ENCODE measurements at places on chromosomes 2 and 18.

- DNase-seq, result no peak
Observed at GRCh38 chr18:49529596-49529995, 32.3 kb upstream of the LIPG start.

DNA sequence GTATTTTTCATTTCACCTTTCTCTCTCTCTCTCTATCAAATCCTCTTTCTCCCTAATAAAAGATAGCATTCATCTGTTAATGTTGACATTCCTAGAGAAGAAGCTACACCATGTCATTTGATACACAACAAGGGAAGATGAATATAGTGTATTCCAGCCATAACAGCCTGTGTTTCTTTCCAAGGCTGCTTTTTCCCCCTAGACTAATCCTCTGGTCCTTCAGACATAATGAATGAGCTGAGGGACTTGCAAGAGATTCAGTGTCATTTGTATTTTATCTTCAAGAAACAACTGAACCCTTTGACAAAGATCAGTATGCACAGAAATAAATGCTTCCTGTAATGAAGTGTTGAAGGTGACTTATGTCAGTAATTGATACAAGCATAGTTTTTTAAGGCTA, 284.0 kb upstream of the NXPH2 start:
- no peak for DNase-seq

- no peak for DNase-seq
Observed at GRCh38 chr2:181589779-181590178, 67.1 kb downstream of the CERKL start.

GRCh38 chr2:232581725-232582124, 31.2 kb downstream of the EIF4E2 start:
- no peak for DNase-seq

GRCh38 chr2:114405247-114406116, 37.0 kb upstream of the DPP10 start:
- DNase-seq, result no peak

DNA sequence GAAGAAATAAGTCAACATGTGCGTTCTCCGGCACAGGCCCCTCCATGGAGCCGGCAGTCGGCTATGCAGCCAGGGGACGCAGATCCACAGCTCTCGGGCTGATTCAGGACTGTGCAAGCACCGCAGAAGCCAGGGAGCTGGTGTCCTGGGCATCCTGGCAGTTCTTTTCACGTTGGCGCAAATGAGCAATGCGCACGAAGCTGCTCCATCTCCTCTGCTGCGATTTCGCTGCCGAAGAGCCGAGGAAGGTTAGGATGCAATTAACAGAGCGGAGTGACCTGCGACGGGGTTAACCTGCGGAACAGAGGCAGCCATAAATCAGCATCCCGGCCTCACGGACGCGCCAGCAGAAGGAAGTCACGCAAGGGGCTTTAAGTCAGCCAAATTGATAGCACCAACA, 107.1 kb upstream of the POU3F3 start:
- no peak for DNase-seq

DNA sequence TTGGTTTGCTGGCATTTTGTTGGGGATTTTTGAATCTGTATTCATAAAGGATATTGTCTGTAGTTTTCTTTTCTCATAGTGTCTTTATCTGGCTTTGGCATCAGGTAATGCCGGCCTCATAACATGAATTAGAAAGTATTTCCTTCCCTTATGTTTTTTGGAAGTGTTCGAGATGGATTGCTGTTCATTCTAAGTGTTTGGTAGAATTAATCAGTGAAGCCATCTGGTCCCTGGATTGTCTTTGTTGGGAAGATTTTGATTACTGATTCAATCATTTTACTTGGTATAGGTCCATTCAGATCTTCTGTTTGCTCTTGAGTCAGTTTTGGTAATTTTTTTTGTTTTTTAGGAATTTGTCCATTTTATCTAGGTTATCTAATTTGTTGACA, 22.3 kb downstream of the KIAA1328 start:
- no peak for DNase-seq

- DNase-seq, result no peak
Observed at GRCh38 chr2:109160714-109161440, 31.9 kb downstream of the SH3RF3 start.

- no peak for DNase-seq
Observed at GRCh38 chr2:26299471-26300101, 46.4 kb upstream of the SELENOI start.

GRCh38 chr2:190811811-190812210, 68.8 kb upstream of the GLS start:
- DNase-seq, result no peak

GRCh38 chr2:40824278-40824677, 372.4 kb upstream of the SLC8A1 start:
- DNase-seq, result no peak

GRCh38 chr2:192228685-192229084, 34.0 kb upstream of the TMEFF2 start:
- DNase-seq, result no peak

DNA sequence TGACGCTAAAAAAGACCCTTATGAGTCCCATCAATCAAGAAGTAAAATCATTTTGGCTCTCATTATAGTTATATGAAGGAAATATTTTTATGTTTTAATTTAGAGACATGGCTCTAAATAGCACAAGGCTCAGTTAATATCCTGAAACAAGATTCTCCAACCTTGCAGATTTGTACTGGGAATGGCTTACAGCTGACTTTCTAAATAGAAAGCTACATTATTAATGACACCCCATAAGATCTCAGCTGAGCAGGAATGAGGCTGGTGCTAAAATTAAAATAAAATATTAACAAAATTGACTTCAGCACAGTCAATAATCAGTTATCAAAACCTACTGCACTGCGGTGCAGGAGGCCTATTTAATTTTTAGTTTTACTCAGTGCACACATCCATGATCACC, 136.9 kb downstream of the SLC39A10 start:
- no peak for DNase-seq

- DNase-seq, result no peak
Observed at GRCh38 chr2:8582191-8582590, 99.7 kb upstream of the ID2 start.

- no peak for DNase-seq
Observed at GRCh38 chr2:120992791-120993555, 257.3 kb downstream of the GLI2 start.

DNA sequence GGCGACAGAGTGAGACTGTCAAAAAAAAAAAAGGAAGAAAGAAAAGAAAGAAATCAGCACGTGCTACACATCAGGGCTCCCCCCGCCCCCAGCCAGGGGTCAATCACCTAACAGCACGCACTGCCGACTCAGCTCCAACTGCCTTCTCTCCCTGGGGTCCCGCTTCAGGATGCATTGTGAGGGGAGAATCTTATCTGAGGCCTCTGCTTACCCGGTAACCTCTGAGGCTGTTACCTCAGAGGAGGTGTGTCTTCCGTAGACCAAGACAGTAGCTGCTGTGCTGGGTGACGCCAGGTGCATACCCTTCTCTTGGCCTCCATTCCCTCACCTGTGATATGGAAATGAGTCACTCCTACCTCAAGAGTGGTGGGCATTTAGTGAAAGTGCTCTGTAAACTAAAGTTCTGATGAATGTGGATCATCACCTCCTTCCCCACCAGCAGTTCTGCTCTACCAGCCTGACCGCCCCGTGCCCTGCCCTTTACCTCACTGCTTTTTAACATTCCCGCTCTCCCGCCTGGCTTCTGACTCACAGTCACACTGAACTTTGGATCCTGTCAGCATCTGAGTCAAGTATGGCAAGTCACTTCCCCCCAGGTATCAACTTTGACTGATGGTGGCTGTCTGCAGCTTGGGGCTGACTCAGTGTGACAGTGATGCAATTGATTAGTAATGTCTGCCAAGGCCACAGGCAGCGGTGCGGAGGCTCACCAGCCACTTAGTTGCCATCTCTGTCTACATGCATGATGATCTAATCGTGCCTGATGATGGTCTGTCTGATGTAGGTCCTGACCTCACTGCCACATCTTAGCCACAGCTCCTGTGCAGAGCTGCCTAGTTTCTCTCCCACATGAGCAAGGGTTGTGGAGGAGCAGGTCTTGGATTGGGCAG, 20.1 kb downstream of the ARID5A start:
- peak; percentile 19 for DNase-seq

GRCh38 chr2:46549166-46549844, 69.9 kb downstream of the TMEM247 start:
- no peak for DNase-seq

DNA sequence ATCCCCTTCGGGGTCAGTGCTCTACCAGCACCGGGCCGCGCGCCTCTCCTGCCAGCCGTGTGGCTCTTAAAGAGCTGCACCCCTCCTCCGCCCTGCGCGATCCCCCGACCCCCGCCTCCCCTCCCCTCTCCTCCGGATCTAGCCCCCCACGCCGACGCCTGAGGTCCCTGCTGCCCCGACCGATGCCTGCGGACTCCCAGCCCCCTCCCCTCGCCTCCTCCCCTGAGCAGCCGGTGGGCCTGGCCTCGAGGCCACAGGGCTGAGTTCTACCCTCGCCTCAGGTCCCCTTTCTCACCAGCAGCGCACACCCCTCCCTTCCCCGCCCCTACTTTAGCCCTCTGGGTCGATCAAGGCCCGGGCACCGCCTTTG, 5.8 kb upstream of the SIX3 start:
- no peak for DNase-seq

DNA sequence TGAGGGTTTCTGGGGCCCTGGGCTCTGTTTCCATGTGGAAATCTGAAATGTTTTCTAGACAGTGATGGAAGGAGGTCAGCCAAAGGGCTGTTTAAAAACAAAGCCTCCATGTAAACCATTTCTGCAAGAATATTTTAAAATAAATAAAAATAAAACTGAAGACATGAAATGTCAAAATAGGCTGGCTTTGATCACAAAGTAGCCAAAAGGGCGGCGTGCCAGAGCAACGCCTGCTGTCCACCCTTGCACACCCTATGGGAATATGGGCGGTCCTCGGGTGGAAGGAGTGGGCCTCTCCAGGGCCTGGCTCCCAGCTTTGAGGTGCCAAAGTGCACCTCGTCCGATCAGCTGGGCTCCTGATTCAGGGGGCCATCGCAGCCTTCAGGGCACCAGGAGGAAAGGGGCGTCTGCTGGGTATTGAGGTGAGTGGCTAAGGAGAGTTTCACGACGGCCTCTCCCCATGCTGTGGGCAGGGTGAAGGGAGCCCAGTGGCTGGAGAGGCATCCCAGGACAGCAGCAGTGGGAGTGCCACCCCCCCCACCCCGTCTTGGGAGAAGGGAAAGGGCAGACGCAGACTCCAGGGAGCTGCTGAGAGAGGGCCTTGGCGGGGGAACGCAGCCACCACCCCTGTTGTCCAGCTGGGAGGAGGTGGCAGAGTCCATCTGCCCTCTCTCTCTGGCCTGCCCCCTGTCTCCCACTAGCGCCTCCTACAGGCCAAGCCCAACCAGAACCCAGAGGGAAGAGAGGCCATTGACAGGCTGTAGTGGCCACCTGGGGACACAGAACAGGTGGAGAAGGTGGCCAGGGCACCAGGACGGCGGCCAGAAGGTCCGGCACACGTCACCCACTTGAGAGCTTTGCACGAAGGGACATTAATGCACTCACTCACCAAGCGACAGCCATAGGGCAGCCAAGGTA, 5.7 kb upstream of the ERFE start:
- no peak for DNase-seq

DNA sequence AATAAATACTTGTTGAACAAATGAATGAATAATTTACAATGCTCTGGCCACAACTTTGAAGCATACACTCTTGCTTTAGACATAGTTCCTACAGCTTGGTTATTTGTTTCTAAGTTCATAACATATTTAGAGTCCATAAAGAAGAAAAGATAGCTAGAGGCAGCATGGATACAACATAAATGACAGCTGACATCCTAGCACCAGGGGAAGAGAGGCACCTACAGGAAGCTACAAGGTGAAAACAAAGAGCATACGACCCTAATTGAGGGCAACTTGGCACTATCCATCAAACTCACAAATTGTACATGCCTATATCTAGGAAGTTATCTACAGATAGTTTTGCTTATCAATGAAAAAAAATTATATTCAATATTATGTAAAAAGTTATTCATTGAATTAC, 88.9 kb downstream of the PLEKHM3 start:
- no peak for DNase-seq

DNA sequence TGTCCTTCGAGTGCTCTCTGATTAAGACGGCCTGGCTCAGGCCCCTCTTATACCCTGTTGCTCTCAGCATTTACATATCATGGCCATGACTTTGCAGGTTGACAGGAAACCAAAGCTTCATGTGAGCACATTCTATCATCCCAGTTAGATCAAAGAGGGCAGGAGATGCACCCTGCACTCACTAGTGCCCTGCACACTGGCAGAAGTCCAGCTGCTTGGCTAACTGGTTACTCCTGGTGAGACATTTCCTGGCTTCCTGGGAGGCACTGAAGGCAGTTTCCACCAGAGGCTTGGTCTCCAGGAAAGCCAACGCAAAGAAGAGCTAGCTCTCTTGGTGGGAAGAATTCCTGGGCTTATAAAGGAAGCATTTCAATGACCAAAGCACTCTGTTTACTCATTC, 66.3 kb downstream of the LIPG start:
- DNase-seq, result no peak

- no peak for DNase-seq
Observed at GRCh38 chr18:59246796-59247195, 26.5 kb downstream of the RAX start.

- DNase-seq, result no peak
Observed at GRCh38 chr2:170824526-170825015, 7.9 kb downstream of the GAD1 start.

DNA sequence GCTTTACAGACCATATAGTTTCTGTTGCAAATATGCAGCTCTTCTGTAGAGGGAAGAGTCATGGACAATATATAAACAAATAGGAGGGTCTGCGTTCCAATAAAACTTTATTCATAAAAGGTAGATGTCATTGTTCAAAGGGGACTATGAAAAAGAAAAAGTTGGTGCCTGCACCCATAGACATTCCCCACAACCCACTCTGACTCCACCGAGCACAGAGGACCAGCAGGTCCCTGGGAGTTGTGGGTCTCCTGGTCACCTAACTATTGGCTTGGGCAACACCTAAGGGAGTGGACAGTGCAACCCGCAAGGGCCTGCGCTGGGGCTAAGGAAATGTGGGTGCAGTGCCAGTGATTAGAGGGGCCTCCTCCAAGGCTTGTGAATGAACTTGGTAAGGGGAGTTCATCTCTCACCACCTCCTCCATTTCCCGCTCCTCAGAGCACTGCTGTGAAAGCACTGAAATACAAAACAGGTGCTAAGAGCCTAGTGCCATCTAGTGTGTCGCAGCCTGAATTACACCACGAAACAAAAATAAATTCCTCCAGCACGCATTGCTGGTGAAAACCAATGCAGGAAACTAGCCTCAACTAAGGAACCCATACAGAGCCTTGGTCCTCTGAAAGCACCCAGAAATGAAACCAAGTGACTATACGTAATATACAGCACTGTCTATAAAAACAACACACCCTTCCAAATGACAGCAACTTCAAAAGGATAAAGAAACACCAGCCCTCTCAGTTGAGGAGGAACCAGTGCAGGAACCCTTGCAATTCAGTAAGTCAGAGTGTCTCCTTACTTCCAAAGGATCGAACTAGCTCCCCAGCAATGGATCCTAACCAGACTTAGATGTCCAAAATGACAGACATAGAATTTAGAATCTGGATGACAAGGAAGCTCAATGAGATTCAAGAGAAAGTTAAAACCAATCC, 166.6 kb downstream of the RNF144A start:
- DNase-seq, result no peak

All from SJSA1 (cell line).